ENCODE measurements at places on chromosomes 2 and 18. TPM values are rescaled to one million over a fixed set of nuclear protein-coding genes. Genes with fewer than 3 reads are reported as not detected.

GRCh38 chr2:42086500-42086953, 38.7 kb downstream of the PKDCC start:
- no peak overlapping the region for H3K4me3 ChIP-seq
- no peak overlapping the region for H3K27ac ChIP-seq
- no peaks in the 10 kb centered on the region for H3K36me3 ChIP-seq
- DNase-seq, result no peak

- H3K27ac ChIP-seq, result no peak overlapping the region
- H3K36me3 ChIP-seq, result no peaks in the 10 kb centered on the region
- H3K4me3 ChIP-seq, result no peak overlapping the region
- no peaks in the 10 kb centered on the region for H3K4me1 ChIP-seq
- no peaks in the 10 kb centered on the region for H3K27me3 ChIP-seq
Measured at GRCh38 chr2:142946941-142947340, 69.5 kb downstream of the KYNU start.

- H3K4me1 ChIP-seq, result no peaks in the 10 kb centered on the region
- no peak overlapping the region for H3K4me3 ChIP-seq
- no peak overlapping the region for H3K27ac ChIP-seq
- no peaks in the 10 kb centered on the region for H3K36me3 ChIP-seq
- DNase-seq, result no peak
Measured at GRCh38 chr2:12119841-12120240, 373.4 kb downstream of the LPIN1 start.

GRCh38 chr2:119792907-119793312, 33.2 kb downstream of the PTPN4 start:
- DNase-seq, result no peak
- no peaks in the 10 kb centered on the region for H3K36me3 ChIP-seq
- peaks cover 13% of the 10 kb centered on the region for H3K4me1 ChIP-seq
- no peak overlapping the region for H3K27ac ChIP-seq

Gene FAP
- total RNA-seq, result 10.8 TPM

Gene ADCY3
- total RNA-seq, result 21.2 TPM

Gene L3MBTL4
- 1.0 TPM for total RNA-seq

All from esophagus muscularis mucosa (tissue), 4 donors.